ENCODE measurements at places on chromosomes 4 and X. TPM values are rescaled to one million over a fixed set of nuclear protein-coding genes. Genes with fewer than 3 reads are reported as not detected.

ATP2B3 gene
- not detected for total RNA-seq

LAS1L gene
- total RNA-seq: 61.6 TPM

ZNF630 gene
- total RNA-seq: 1.3 TPM

DMRTC1B gene
- not detected for total RNA-seq

CACNA1F gene
- not detected for total RNA-seq

GRIA3 gene
- total RNA-seq: not detected

C4orf54 gene
- total RNA-seq: not detected

COX7B2 gene
- total RNA-seq: not detected

DOK7 gene
- total RNA-seq: 1.3 TPM

ZNF185 gene
- total RNA-seq: 20.7 TPM

ENPP6 gene
- not detected for total RNA-seq

QRFPR gene
- total RNA-seq: not detected

LRCH2 gene
- not detected for total RNA-seq

LONRF3 gene
- total RNA-seq: not detected

GAB1 gene
- 106 TPM for total RNA-seq

MAGEA11 gene
- not detected for total RNA-seq

GAGE1 gene
- not detected for total RNA-seq

GPC4 gene
- not detected for total RNA-seq

RGN gene
- total RNA-seq: not detected

FHDC1 gene
- total RNA-seq: 0.06 TPM

HPSE gene
- 3.0 TPM for total RNA-seq

ANK2 gene
- total RNA-seq: 1.8 TPM

DCHS2 gene
- total RNA-seq: not detected

SHROOM3 gene
- total RNA-seq: not detected

Data from OCI-LY7 (cell line).